ENCODE measurements at places on chromosomes 11 and 22.

DNA sequence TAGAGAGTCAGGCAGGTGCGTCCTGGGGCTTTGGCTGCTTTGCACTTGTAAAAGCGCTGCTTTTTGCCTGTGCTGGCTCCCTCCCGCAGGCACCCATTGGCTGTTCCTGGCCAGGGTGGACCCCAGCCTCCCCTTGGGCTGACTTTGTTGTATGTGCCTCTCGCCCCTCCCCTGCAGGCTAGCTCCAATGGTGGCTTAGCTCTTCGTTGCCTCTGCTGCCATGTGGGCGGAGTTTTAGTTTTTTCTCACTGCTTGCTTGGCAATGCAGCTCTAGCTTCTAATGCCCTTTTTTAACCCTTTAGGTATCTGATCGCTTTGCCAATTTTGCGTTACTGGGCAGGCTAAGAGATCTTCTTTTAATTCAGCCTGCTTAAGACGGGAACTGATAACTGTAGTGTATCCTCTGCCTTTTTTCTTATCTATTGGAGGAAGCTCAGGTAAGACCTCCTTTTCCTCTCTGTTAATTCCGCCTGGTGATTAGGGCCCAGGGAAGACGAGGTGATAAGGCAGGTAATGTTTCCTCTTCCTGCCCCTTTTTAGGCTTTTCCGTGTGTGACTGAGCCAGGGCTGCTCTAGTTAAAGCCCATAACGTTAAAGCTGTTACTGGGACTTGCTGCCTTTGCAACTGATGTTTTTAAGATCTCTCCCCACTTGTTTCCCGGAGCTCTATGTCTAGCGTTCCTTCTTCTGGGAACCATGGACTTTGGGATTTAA is 11.7 kb upstream of the GLYATL1 start:
- no peak for DNase-seq

DNA sequence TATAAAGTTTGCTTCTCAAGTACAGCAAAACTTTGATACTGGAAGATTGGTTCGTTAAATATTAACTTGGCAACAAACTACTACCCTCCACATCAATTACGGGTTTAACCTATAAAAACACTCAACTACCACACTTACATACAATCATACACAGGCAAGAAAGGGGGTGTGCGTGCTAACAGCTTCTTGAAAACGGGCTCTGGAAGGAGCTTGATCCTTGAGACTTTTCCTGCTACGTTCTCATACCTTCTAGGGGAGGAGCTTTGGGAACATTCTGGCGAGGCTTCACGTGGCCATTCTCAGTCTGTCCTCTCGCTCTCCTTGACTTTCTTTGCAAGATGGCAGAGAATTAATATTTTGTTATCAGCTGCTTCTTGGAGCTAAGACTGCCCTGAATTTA is 6.8 kb upstream of the ESAM start:
- DNase-seq, result no peak

GRCh38 chr11:117901601-117902000 is 25.1 kb upstream of the FXYD6 start:
- no peak for DNase-seq

- no peak for DNase-seq
Observed at GRCh38 chr11:118142809-118143208, 9.8 kb downstream of the SCN4B start.

DNA sequence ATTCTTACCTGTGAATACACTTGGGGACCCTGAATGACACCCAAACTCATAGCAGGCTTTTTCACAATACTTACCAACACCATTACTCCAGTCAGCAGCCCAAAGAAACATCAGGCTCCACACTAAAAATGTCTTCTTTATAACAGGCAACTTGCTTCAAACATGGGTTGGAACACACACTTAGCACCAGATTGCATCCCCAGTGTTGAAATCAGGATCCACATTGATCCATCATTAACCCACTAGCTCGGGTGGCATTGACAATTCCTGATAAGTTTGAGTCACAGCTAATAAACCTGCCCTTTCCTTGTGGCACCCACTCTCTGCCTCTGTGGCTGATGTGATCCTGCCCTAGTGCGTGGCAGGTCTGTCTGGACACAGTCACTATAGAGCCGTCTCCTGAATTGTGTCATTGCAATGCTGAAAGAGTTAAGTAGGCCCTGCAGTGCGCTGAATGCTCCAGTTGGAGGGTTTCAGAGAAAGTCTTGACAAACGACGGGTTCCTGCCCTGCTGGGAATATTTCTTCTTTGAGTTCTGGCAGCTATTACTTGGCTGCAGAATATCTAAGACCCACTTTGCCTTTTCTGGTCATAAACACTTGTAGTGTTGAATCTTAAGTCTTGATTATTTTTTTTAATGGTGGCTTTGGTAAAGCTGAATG is 19.6 kb upstream of the C11orf96 start:
- no peak for DNase-seq

GRCh38 chr11:8717544-8717875 is 34.9 kb downstream of the RPL27A start:
- no peak for DNase-seq

DNA sequence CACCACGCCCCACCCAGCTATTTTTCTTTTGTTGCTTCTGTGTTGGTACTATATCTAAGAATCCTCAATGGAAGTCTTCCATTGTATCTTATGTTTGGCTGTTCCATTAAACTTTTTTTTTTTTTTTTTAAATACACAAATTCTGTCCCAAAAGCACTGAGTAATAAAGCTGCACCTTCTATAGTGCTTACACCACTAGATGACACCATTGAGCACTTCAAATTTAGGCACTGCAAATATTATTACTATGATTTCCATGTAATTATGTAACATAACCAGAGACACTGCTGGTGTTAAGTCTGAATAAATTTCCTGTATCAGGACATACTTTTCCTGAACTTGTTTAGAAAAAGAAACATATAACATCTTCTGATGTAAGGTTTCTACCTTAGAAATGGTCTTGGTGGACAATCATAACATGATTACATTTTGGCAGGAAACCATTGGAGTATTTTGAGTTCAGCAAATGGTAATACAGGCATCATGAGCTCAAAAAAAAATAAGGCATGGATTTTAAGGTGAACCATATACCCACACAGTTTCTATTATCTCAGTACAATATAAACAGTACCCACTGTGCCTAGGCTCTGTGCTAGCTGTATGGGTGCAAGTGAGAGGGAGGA is 110.5 kb downstream of the ATG16L2 start:
- no peak for DNase-seq

GRCh38 chr11:100752371-100753171 is 65.5 kb downstream of the ARHGAP42 start:
- DNase-seq, result no peak

- no peak for DNase-seq
Observed at GRCh38 chr11:1854949-1855885, 2.3 kb downstream of the LSP1 start.

DNA sequence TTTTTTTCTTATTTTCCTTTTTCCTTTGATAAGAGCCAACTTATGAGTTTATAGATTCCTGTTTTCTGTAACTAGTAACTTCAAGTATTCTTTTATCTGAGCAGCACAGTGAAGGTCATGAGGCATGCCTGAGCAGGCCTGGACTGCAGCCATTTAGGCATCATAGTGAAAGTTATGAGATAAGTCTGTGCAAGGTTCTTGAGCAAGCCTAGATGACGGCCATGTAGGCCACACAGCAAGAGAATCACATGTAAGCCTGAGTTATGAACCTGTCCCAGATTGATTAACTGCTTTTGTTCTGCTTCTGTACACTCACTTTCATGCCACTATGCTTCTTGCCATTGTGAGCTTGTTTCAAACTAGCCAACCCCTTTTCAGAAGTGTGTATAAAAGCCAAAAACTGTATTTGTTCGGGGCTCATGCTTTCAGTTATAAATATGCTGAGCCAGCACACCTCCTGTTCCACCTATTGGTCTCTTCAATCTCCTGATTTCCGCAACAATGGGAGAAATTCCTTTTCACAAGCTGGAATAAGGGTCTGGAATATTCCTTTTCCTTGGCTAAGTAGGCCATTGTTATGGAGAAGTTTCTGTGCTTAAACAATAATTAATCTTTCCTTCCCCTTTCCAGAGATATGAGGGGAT is 745.7 kb downstream of the FAM181B start:
- DNase-seq, result peak; percentile 61

Data from right atrium auricular region (tissue), 2 donors.